ENCODE measurements at places on chromosomes 6 and 20. TPM values are rescaled to one million over a fixed set of nuclear protein-coding genes. Genes with fewer than 3 reads are reported as not detected.

- no peak for DNase-seq
Observed at GRCh38 chr6:34926655-34927054, 37.6 kb downstream of the ANKS1A start.

DNA sequence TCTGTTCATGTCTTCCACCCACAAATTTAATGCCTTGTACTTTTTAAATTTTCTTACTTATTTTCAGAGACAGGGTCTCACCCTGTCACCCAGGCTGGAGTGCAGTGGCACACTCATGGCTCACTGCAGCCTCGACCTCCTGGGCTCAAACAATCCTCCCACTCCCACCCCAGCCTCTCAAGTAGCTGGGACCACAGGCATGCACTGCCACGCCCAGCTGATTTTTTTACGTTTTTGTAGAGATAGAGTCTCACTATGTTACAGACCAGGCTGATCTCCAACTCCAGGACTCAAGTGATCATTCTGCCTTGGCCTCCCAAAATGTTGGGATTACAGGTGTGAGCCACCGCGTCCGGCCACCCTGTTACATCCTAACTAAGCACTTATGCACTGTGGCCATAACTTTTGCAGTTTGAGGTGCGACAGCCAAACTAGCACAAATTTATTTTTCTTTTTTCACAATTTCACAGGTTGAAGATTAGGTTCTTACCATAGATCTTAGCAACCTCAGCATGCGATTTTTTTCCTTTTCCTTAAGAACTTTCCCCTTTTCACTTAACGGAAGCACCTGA is 92.1 kb downstream of the EPB41L2 start:
- no peak for DNase-seq

DNA sequence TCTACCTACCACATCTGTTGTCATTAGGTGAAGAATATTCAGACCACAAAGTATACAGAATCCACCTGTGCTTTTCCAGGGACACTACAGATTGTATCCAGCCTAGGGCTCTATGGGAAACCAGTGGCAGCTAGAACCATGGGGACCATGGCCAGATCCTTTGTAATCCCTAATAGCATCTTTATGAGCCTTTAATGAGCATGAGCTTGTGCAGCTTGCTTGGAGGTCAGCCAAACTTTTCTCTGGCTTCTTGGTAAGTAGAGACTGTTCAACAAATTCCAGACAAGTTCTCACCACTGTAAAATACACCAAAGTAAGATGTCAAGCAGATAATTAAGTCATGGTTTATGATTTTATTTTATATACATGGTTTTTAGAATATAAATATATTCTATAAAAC is 301.6 kb upstream of the ADGRB3 start:
- no peak for DNase-seq

DNA sequence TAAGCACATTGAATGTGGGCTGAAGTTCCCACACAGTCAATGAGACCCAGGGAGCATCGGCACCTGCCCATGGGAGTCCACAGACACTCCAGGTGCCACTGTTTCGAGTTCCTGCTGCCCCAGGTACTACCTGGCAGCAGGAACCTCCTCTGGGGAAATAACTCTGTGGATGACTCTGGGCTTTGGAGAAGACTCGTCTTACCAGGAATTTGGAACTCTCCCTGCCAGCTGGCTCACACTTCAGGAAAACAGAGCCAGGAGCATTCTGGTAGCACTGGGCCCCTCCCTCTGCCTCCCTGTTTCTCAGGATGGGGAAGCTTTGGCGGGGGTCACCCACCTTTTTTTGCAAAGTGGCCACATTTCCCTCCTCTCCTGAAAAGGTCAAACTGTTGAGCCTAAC is 69.5 kb upstream of the MC3R start:
- no peak for DNase-seq

GRCh38 chr6:68911811-68912210 is 276.7 kb downstream of the ADGRB3 start:
- DNase-seq, result no peak

CGA gene
- total RNA-seq, result not detected
